ENCODE measurements at places on chromosomes 16 and 17.

DNA sequence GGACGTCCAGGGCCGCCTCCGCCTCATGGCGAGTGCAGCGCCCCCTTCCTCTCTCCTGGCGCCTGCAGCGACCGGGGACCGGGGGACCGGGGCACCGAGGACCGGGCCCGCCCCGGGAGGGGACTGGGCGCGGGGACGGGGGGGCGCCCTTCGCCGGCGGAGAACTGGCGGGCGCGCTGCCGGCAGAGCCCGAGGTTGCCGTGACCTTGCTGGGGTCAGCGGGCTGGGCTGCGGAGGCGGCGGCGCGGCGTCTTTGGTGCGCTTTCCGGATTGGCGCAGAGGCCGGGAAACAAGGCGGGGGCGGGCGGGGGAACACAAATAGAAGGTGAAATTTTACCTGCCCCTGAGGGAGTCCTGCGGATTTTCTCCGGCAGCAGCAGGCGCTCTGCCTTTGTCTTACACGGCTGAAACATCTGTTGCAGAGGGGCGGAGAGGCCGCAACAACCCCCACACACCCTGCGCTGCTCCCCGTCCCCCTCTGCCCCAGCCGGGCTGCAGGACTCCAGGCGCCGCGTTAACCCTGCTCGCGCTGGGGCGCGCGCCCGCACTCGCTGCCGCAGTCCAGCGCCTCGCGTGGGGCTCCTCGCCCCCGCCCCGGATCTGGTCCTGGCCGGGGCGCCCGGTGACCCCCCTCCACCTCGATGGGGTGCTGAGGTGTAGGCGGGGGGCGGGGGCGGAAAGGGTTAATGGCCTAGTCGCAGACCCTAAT, 53.5 kb downstream of the SREBF1 start:
- peak; percentile 24 for DNase-seq

DNA sequence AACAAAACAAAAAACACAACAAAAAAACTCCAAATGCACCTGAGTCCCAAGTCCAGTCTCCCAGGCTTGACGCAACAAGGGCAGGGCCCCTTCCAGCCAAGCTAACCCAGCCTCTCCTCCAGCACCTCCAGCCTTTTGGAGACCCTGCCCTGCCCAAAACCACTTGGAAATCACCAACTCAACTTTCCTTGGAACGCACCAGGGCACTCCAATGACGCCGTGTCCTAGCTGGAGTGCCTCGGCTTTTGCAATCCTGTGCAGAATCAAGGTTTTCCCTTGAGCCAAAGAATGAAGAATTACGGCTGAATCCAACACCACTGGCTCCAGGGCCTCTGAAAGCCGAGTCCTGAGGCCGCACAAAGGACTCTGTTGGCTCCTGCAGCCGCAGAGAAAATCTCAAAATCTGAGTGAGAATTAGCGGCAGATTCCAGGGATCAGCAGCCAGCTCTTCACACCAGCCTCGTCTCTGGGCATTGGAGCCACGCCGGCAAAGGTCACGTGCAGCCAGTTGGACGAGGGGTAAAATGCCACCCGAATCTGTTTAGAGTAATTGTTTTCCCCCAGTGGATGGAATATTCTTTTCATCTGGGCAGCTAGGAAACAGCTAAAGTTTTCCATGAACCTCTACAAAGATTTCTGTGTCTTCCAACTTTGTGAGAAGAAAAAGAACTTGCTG, 9.7 kb upstream of the BAIAP2 start:
- DNase-seq, result no peak

GRCh38 chr16:87736008-87736382, 29.8 kb downstream of the KLHDC4 start:
- no peak for DNase-seq

- no peak for DNase-seq
These were observed 39.8 kb downstream of the SLC6A2 start for GRCh38 chr16:55695595-55695994.

DNA sequence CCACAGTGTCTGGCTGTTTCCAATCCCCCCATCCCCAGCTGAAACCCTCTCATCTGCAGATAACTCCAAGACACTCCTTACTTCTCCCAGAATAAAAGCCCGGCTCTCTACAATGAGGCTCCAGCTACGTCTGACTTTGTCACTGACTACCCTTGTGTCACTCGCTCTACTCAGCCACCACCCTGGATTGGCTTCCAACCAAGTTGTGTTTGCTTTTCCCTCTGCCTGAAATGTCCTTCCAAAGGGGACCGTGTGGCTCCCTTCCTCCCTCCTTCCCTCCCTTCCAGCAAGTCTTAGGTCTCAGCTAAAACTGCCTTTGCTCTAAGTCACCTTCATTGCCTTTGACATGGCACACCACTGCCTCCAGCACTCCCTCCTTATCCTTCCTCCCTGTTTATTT, 42.8 kb downstream of the CDH1 start:
- DNase-seq, result no peak

DNA sequence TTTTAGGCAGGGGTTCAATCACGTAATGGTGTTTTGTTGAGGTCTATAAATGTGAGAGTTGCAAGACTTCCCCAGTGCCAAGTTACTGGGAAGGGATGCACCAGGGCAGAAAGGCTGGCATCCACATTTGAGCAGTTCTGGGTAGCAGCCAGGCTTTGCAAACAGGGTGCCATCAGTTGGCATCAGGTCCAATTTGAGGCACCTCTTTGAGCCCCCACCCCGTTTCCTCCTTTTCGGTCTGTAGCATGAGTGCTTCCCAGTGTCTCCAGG, 142.6 kb upstream of the CACNG5 start:
- DNase-seq, result no peak

GRCh38 chr16:12067714-12068401, 91.3 kb downstream of the SNX29 start:
- no peak for DNase-seq

DNA sequence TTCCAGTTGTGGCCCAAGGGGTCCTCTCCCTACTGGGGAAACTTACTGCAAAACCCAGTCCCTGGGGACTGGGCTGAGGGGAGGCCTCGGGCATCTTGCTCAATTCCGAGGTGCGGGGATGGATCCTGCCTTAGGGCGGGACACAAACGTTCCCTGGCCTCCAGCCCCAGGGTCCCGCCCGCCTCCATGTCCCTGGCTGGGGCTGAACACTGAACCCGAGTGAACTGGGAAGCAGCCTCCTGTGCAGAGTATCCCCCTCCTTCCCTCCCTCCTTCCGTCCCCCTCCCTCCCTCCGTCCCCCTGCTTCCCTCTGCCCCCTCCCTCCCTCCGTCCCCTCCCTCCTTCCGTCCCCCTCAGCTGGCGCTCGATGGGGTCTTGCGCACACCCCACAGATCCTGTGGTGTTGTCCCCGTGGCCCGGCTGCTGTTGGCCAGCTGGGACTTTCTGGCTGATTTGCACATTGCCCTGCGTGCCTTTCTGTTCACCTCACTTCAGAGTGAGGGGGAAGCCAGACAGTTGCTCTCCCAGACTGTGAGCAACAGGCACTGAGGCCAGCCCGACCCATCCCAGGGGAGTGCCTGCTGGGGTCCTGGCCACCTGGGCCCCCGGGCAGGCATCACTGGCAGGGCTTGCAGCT, 5.5 kb downstream of the TRAF7 start:
- DNase-seq, result no peak

GRCh38 chr16:79986352-79986751, 385.8 kb upstream of the MAF start:
- no peak for DNase-seq

GRCh38 chr17:66583112-66583748, 251.7 kb upstream of the CACNG5 start:
- DNase-seq, result no peak

DNA sequence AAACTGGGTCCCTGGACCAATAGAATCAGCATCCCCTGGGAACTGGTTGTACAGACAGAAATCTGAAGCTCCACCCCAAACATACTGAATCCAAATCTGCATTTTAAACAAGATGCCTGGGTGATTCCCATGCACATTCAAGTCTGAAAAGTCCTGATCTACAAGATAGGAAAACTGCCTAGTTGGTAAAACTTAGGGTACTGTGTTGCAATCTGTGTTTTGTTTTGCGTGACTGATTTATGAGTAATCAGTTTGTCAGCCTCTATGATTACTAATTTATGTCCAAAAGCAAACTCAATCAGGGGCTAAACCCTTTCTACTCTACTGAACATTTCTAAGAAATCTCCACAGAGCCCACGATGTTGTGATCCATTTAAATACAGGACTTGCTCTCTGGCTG, 103.8 kb downstream of the YPEL2 start:
- DNase-seq, result no peak

GRCh38 chr17:38970804-38971203, 3.6 kb upstream of the FBXO47 start:
- no peak for DNase-seq

- DNase-seq, result no peak
These were observed 656 bp downstream of the VMO1 start for GRCh38 chr17:4785311-4786105.

DNA sequence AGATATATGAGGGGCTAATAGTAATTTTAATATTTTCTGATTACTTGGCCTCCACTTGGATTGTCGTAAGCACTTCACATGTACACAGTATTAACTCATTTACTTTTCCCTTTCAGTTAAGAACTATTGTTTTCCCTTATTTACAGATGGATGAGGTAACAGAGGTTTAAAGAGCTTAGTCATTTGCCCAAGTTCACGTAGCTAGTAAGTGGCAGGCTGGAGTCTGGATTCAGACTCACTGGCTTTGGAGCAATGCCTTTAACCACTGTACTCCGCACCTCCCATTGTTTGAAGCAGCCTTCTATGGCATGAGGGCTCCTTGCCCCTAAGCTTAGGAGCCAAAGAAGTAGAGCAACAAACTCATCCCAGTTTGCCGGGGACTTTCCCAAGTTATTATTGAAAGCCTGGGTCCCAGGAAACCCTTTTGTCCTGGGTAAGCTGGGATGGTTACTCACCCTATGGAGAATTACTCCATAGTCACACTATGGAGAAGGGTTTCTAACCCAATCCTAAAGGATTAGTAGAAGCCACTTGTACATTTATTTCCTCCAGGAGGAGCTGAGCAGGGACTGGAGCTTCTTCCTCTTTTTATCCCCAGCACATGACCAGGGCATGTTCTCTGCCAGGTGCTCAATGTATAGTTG, 12.3 kb downstream of the FOXL1 start:
- no peak for DNase-seq

DNA sequence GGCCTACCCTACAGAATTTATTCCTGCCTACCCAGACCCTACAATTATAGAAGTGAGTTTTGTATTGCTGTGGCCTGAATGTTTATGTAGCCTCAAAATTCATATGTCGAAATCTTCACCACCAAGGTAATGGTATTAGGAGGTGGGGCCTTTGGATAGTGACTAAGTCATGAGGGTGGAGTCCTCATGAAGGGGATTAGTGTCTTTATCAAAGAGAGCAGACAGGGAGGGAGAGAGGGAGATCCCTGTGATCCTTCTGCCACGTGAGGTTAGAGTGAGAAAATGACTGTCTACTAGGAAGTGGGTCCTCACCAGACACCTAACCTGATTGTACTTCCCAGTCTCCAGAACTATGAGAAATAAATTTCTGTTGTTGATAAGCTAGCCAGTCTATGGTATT, 981 bp upstream of the DUXB start:
- no peak for DNase-seq

DNA sequence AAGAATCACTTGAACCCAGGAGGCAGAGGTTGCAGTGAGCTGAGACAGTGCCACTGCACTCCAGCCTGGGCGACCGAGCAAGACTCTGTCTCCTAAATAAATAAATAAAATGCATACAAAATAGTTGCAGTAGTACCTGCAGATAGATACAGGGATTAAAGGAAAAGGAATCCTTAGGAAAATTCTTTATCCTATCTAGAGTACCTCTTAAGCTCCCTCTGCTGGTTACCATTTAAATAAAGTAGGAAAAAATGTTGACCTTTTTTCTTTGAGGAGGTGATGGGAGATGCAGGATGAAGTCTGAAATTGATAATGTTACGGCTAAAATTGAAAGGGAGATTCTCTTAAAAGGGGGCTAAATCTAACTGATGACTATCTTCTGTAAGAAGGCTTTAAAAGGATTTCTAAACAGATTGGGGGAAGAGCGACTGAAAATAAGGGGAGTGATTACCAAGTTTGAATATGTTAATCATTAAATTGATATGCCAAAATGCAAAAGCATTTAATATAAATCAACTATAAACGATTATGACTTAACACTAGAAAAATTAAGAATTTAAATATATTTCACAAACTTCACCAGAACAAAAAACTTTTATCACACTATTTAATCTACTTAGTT, 29.4 kb downstream of the C16orf87 start:
- no peak for DNase-seq

DNA sequence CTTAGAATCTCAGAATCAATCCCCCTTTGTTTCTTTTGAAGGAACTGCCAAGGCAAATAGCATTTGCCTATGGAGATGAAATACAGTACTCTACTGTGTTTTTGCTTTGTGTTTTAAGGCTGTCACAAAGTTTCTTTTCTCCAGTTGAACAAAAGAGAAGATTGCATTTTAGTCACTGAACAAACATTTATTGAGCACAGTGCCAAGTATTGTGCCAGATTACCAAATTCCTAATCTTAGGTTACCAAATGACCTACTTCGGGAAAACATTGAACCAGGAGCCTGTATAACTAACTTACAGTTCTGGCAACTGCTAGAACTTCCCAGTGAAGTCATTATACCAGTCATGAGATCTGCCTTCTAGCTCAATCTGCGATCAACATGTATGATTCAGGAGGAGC, 3.0 kb upstream of the UBB start:
- DNase-seq, result no peak

DNA sequence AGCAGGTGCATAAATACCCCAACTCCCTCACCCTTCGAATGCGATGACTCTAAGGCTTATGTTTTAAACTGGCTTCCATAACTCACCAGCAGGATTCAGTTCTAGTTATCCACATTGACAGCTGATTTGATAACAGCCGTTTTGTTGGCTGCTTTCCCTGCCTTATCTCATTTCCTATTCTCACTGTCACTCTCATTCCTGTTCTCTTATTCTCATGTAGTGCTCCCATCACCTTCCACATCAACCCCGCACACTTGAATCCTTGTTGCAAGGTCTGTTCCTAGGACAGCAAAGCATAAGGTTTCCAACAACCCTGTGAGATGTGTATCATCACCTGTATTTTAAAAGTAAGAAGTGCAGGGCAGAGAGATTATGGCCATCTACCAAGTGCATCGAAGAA, 344.4 kb downstream of the CDH13 start:
- DNase-seq, result no peak

DNA sequence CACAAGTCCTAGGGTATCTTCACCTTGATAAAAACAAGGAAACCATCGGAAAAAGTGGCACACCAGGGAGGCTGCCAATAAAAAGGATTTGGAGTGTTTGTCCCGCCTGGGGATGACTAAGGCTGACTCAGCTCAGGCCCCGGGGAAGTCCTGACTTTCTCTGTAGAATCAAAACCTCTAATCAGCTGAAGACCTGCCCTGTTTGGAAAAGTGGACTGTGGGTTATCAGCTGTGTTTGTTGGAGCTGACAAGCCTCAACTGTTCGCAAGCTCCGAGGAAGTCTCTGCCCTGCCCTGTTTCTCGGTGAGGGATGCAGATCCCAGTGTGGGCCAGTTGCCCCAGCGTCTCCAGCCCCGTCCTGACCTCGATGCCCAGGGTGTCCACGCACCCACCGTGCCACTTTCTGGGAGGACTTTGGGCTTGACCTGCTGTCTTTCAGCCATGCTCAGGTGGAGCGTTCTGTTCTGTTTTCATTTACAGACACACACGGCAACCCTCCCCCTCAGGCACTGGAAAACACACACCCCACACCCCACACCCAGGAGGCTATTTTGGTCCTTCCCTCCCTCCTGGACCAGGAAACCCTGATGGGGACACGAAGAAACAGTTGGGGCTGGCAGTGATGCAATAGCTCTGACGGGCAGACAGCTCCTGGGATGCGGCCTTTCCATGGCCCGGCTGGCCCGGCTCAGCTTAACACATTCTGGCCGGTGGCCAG, 27.6 kb upstream of the PITPNA start:
- DNase-seq, result no peak

GRCh38 chr16:66585481-66586239, 6.4 kb downstream of the CMTM2 start:
- DNase-seq, result no peak

GRCh38 chr16:12253731-12254130, 277.2 kb downstream of the SNX29 start:
- no peak for DNase-seq
